T-helper 9 cell (primary cell): ENCODE measurements at places on chromosomes 1 and 21.

DNA sequence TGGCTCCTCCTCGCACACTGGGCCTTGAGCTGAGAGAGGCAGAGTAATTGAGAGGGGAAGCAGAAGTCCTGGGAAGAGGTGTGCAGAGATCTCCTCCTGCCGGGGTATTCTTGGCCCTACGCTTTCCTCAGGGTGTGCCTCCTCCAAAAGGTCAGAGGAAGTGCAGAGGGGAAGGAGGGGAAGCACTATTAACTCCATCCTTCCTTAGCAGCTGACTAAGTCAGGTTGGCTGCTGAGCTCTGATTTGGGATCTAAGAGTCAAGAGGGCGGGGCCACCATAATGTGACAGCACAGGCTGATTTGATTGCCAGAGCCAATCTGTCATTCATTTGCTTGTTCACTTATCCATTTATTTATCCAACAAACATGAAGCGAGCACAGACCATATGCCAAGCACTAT lies 12.3 kb downstream of the ATP2B4 start:
- DNase-seq: no peak

GRCh38 chr1:2212532-2213491 lies 15.3 kb upstream of the SKI start:
- no peak for DNase-seq

GRCh38 chr1:165843304-165843703 lies 15.9 kb downstream of the UCK2 start:
- no peak for DNase-seq

- DNase-seq: no peak
Measured at GRCh38 chr1:169338617-169339016, 29.0 kb downstream of the NME7 start.

- DNase-seq: no peak
Measured at GRCh38 chr1:80349218-80349617, 1342.7 kb upstream of the ADGRL4 start.

DNA sequence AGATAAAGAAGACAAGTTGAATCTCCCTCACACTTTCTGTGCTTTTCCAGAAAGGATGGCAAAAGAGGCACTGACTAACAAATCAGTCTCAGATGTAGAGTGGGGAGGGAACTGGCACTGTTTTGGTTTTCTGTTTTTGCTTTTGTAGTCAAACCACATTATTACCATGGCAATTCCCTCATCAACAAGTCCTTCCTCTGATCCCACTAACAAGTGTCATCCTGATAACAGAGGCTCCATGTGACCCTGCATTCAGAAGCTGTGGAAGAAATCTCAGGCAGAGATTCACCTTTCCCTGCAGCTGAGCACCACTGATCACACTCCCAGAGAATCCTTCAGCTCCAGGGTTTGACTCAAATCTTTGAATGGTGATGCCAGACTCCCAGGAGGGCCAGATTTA lies 203.4 kb downstream of the TNR start:
- no peak for DNase-seq

- no peak for DNase-seq
Measured at GRCh38 chr1:158818560-158818959, 12.6 kb upstream of the MNDA start.

DNA sequence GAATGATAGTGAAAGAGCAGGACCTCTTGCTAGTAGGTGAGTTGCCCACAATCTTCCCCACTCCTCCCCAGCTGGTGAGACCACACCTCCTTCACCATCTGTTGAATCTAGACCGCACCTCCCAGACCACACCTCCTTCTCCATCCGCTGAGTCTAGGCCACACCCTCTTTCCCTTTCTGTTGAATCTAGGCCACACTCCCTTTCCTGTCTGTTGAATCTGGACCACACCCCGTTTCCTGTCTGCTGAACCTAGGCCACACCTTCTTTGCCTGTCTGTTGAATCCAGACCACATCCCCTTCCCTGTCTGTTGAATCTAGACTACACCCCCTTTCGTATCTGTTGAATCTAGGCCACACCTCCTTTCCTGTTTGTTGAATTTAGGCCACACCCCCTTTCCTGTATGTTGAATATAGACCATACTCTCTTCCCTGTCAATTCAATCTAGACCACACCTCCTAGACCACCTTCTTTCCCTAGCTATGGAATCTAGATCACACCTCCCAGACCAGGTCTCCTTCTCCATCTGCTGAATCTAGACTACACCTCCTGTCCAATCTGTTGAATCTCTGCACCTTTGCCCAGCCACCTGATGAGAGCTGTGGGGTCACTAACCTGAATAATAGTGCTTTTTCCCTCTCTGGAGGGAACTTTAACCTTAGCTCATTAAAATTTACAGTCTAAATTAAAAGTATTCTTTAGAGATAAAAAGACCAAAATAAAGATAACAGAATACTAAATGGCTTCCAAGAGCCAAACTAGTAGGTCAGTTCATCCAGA lies 116.3 kb downstream of the DAB1 start:
- DNase-seq: peak; percentile 62

- no peak for DNase-seq
Measured at GRCh38 chr1:233337505-233337904, 10.0 kb downstream of the MAP3K21 start.

DNA sequence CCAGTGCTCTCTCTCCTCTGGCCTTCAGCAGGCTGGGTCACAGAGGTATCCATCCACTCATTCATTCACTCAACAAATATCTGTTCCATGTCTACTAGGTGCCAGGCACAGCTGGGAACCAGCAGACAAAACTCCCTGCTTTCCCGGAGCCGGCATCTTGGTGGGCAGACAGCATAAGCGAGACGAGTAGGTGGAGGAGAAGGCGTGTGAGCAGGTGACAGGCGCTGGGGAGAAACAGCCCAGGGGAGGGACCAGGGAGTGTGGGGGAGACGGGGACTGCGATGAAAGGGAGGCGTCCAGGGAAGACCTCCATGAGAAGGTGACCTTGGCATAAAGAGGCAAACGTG lies 11.0 kb upstream of the KCNAB2 start:
- DNase-seq: no peak

- DNase-seq: no peak
Measured at GRCh38 chr1:203768256-203768655, 3.3 kb downstream of the LAX1 start.

- DNase-seq: no peak
Measured at GRCh38 chr1:224781800-224782199, 147.7 kb upstream of the DNAH14 start.

DNA sequence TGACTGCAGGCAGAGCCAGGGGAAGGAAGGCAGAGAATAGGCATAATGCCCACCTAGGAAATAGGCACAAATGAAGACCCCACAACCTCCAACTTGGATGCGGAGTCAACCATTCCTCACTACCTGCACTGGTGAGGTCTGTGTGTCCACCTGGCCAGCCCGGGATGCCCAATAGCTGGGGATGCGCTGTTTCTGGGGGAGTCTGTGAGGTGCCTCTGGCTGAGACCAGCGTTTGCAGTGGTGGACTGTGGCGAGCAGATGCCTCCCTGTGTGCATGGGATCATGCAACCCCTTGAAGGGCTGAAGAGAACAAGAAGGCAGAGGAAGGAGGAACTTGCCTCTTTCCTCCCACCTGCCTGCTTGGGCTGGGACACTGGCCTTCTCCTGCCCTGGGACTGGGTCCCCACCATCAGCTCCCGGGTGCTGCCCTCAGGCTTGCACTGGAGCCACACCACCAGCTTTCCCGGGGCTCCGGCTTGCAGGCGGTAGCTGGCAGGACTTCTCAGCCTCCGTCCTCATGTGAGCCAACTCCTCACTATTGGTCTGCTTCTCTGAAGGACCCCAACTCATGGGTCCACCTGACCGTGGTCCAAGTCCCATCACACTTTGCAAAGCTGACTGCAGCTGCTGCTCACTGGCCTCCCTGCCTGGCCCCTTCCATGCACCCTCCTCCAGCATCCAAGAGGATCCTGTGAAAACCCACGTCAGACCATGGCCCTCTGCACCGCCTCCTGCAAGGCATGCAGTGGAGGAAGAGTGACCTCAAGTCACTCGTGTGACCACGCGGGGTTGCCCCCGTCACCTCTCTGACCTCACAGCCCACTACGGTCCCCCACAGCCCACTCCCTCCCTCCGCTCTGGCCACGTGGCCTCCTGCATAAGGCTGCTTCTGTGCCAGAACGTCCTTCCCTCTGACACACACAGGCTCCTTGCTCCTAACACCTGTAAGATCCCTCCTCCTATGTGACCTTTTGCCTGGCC lies 2.7 kb upstream of the PDE9A start:
- DNase-seq: no peak

DNA sequence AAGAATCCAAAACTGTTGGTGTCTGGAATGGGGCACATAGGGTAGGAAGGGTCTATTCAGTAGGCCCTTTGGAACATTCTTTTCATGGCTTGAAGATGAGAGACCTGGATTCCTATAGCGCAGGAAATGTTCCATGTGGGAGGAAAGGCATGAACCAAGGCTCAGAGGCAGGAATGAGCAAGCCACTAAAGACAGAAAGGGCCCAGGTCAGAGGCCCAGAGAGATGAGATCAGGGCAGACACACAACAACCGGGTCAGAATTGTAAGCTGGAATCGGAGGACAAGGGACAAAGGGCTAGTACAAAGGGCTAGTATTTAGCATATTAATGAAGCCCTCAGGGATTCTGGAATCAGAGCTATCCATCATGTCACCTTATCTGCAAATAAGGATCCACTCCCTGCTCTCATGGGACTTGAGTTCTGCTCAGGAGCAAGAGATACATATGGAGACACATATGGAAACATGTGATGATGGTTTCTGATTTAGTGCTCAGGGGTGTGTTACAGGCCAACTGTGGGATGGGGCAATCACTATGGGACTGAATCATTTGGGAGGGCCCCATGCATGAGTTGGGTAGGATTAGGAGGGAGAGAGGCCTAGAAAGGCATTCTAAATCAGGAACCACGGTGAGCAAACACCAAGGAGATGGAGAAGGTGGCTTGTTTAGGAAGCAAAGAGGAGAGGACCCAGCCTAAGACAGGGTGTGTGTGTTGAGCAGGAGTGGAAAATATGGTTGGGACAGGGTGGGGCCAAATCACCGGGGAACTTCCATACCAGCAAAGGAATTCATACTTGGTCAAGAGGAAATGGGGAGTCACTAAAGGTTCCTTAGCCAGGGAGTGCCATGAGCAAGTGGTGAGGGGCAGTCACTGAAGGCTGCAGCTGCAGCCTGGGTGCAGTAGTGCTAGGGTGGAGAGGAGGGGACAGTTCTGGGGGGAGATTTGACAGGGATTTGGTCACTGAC lies 8.6 kb downstream of the NECTIN4 start:
- DNase-seq: no peak

GRCh38 chr1:218348628-218349071 lies 3.5 kb downstream of the TGFB2 start:
- no peak for DNase-seq

GRCh38 chr1:164774819-164775654 lies 216.1 kb downstream of the PBX1 start:
- no peak for DNase-seq

DNA sequence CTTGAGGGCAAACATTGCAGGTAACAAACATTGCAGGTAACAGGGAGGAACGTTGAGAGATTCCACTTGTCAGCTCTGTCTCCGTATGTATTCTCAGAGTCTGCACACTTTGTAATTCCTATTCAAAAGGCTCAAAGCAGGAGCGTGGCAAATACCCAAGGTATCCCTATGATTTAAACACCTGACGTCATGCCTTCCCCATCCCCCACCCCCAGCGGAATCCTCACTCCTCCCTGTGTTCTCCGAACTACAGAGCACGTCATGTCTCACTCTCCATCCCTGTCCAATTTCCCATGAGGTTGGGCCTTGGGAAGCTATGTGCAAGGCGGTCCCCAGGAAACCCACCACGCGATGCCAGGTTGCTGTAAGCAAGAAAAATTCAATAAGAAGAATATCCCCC lies 2.8 kb upstream of the LRRC38 start:
- no peak for DNase-seq

- DNase-seq: no peak
Measured at GRCh38 chr1:75171876-75172275, 37.7 kb downstream of the LHX8 start.

- DNase-seq: no peak
Measured at GRCh38 chr1:24278726-24279125, 40.4 kb upstream of the GRHL3 start.

- DNase-seq: no peak
Measured at GRCh38 chr21:39218082-39218409, 34.8 kb upstream of the PSMG1 start.

GRCh38 chr1:187631984-187632383 lies 803.2 kb downstream of the PLA2G4A start:
- DNase-seq: no peak

GRCh38 chr1:218468711-218469110 lies 123.6 kb downstream of the TGFB2 start:
- no peak for DNase-seq

DNA sequence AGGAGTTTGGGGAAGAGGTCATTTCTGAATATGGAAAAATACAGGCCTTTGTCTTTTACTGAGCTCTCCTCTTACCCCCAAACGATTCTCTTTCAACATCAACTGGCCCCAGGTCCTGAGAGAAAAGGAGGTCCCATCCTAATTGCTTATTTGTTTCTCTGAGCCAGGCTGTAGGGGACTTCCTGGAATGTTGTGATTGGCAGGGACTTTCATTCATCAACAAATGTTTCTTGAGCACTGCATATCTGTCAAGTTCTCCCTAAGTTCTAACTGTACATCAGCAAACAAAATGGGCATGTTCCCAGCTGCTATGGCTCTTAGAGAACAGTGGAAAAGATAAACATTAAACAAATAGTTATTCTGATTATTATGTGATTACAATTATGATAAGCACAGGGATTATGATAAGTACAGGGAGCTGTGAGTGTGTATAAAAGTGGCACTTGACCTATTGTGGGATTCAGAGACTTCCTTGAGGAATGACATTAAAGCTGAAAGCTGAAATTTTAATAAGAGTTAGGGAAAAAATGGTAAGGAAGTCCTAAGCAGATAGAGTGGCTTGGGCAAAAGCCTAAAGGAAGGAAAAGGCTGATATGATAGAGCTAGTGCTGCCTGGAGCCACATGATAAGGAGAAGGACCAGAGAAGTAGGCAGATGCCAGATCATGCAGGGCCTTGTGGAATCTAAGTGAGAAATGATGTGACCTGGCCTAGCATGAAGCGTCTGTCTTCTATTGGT lies 11.6 kb downstream of the GPX7 start:
- DNase-seq: no peak

GRCh38 chr1:14413819-14414490 lies 184.5 kb upstream of the KAZN start:
- DNase-seq: no peak
